ENCODE measurements at places on chromosomes 16 and 17.

DNA sequence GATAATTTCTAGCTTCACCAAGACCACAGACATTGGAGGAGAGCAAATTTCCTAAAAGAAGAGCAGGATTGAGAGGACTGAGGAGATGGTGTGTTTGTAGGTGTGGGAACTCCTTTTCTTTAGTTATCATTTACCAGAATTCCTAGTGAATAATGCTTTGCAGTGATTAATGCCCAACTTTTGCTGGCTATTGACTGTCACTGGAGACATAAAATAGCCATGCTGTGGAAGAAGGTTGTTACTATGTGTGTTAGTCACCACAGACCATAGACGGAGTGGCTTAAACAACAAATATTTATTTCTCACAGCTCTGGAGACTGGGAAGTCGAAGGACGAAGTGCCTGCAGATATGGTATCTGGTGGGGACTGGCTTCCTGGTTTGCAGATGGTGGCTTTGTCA is 179.1 kb downstream of the SHISA9 start:
- no peak for DNase-seq

- no peak for DNase-seq
Measured at GRCh38 chr17:56785997-56786680, 47.6 kb downstream of the C17orf67 start.

GRCh38 chr16:87206646-87207451 is 110.3 kb downstream of the C16orf95 start:
- DNase-seq, result peak; percentile 31

DNA sequence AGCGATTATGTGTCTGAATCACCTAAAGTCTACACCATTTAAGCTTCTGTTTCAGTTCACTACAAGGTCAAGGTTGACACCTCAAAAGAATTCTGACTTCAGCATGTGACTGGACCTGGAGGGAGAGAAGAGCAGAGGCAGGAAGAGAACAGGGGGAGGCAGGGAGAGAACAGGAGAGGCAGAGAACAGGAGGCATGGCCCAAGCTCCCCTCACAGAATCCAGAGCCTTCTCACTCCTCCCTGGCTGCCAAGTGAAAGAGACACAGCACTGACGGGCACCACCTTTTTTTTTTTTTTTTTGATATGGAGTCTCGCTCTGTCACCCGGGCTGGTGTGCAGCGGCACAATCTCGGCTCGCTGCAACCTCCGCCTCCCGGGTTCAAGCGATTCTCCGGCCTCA is 11.4 kb downstream of the GGA2 start:
- no peak for DNase-seq

GRCh38 chr16:55836158-55836611 is 3.3 kb upstream of the CES1 start:
- peak; percentile 40 for DNase-seq

DNA sequence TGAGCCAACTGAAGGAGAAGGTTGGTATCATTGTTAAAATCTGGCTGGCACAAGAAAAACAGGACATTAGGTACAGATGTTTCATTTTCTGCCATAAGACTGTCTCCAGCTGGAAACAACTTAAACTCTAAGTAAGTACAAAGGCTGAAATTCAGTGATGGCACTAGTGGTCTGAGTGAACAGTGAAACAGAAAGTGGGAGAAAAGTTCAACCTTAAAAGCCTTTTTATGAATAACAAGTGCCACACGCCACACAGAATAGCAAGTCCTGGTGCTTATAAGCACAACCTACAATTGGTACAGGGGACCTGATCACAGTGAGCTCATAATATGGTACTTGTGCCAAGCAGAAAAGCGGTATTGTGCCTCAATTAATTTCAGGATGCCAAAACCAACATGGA is 56.7 kb downstream of the CEP112 start:
- DNase-seq, result no peak

- peak; percentile 73 for DNase-seq
Measured at GRCh38 chr17:78737332-78737731, 44.7 kb downstream of the CYTH1 start.

- DNase-seq, result no peak
Measured at GRCh38 chr16:12255473-12255872, 278.9 kb downstream of the SNX29 start.

DNA sequence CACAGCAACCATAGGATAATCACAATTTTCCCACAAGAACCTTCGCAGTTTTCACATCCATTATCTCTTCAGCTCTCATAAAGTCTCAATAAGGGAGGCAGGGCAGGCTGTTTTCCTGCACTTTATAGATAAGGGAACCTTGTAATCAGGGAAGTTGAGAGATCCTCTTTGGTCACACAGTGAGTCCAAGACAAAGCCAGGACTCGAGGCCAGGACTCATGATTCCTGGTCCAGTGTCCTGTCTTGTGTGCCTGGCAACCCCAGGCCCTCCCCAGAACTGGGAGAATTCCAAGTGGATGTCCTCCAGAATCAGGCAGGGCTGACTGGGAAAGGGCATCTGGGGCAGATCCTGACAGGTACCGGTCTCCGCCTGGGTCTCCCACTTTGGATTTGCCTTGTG is 23.1 kb upstream of the PHF12 start:
- no peak for DNase-seq

DNA sequence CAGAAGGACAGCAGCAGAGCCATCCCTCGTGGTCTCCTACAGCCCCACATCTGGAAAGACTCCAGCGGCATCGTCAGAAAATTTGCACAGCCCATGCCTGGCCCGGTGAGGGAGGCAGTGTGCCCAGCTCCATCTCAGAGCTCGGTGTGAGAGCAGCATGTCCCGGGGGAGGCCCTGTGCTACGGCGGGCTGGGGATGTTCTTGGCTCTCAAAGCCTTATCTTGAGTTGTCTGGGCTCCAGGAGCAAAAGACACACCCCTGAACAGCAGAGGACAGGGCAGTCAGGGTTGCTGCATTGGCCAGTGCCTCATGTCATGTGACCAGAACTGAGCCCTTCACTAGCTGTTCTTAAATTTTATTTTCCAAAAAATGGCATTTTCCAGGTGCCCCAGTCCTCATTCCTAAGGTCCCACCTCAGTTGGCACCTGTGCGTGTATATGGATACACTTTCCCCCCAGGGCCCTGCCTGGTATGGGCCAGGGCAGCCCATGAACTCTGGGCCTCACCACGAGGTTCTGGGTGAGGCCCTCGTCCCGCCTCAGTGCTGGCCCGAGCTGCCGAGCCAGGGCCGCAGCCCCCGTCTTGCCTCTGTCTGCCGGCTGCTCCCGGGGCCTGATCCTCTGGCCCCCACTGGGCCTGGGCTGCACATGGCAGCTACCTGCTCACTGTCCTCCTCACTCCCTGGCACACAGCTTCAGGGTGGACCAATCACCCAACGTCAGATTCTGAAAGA is 3.0 kb downstream of the NUDT16L1 start:
- no peak for DNase-seq

- DNase-seq, result peak; percentile 60
Measured at GRCh38 chr17:31726980-31727427, 132.0 kb downstream of the COPRS start.

- DNase-seq, result no peak
Measured at GRCh38 chr17:68803164-68803929, 151.8 kb downstream of the ABCA8 start.

DNA sequence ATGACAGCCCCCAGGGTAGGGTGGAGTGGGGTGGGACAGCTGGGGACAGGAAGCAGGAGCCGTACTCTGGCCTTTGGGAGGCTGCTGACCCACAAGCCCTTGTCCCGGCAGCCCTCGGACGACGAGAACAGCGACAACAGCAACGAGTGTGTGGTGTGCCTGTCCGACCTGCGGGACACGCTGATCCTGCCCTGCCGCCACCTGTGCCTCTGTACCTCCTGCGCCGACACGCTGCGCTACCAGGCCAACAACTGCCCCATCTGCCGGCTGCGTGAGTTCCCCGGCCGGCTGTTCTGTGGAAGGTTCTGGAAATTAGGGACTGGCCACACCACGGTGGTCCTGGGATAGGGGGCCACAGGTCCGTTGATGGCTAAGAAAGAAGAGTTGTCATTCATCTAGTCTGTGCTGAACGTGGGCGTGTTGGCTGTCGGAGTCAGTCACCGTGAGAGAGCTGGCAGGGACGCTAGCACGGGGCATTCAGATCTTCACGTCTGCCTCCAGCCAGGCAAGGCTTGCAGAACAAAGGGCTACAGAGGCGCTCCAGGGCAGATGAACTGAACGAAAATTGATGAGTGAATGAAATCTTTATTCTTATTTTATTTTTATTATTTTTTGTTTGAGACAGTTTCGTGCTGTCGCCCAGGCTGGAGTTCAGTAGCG is 19.8 kb upstream of the NUDT16L1 start:
- DNase-seq, result no peak

DNA sequence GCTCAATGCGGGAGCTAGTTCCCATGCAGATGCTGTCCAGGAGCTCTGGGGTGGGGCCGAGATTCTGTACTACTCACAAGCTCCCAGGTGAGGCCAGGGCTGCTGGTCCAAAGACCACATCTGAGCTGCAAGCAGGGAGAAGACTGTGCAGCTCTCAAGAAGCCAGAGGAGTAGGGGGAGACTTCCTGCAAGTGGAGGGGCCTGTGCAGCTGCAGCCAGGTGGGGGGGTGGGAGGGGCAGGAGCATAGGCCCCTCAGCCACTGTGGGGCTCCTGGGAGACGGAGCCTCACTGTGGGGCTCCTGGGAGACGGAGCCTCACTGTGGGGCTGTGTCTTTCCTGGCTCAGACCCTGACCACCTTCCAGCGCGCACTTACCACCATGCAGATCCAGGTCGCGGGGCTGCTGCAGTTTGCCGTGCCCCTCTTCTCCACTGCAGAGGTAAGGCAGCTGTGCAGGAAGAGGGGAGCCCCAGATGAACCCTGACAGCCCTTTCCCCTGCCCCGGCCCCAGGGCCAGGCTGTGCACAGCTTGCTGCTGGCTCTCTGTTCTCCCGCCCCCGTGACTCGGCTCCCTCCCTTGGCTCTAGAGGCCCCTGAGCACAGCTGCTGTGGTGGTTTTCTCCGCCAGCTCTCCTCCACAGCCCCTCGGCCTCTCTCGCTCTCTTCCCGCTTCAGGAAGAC is 24.3 kb upstream of the DNAI2 start:
- DNase-seq, result no peak

DNA sequence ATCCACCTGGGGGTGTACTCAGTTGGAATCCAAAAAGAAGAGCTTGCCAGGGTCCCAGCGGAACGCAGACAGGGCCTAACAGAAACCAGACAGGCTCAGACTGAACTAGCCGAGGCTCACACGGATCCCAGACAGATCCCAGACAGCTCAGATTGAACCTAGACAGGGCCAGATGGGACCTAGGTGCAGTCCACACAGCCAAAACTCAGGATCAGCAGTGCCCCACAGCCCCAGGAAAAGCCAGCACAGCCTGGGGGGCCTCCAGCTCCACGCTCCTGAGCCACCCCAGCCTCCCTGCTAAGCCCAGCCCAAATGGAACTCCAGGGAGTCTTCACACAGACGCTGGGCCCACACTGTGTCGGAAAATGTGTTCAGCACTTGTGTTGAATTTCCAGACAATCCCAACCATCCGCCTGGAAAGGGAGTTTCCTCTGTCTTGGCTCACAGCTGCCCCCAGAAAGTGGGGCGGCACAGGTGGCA is 7.5 kb downstream of the STX1B start:
- no peak for DNase-seq

DNA sequence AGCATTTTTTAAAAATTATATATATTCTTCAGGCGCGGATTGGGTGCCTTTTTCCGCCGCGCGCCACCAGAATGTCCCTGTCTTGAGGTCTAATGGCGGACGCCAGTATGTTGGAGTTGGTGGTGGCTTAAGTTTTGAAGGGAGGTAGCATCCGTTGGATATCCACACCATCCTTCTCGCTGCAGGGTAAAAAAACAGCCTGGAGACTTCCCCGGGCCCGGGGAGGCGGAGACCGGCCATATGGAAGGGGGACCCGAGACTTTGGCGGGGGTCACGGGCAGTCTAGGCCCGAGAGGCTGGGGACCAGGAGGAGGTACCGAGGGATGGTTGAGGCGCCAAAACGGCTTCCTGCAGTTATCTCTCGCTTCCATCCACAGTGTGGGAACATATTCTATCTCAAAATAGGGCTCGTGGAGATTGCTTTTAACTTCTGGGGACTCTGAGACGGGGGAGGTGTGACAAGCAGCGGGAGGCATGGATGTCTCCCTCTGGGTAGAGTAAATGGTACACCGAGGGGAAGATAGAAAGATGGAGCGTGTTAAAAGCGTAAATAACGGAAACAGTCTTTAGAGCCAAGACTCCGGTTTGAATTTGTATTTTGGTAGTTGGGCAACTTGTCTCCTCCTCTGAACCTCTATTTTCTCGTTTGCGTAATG is at the start of gene SF3B3:
Gene SF3B3 (plus strand): TSS at position 74 of the 656 bp plus-strand sequence. CDS start 2,841 bp downstream, outside the sequence.
- peak; percentile 39 for DNase-seq

GRCh38 chr16:82203198-82203597 is 33.2 kb upstream of the MPHOSPH6 start:
- DNase-seq, result no peak
